ENCODE measurements at places on chromosomes 6 and 20.

GRCh38 chr6:21505574-21505990, 88.0 kb upstream of the SOX4 start:
- no peak for DNase-seq

GRCh38 chr6:125503181-125503580, 201.4 kb upstream of the HDDC2 start:
- no peak for DNase-seq

GRCh38 chr20:63162206-63162795, 53.6 kb downstream of the YTHDF1 start:
- no peak for DNase-seq

DNA sequence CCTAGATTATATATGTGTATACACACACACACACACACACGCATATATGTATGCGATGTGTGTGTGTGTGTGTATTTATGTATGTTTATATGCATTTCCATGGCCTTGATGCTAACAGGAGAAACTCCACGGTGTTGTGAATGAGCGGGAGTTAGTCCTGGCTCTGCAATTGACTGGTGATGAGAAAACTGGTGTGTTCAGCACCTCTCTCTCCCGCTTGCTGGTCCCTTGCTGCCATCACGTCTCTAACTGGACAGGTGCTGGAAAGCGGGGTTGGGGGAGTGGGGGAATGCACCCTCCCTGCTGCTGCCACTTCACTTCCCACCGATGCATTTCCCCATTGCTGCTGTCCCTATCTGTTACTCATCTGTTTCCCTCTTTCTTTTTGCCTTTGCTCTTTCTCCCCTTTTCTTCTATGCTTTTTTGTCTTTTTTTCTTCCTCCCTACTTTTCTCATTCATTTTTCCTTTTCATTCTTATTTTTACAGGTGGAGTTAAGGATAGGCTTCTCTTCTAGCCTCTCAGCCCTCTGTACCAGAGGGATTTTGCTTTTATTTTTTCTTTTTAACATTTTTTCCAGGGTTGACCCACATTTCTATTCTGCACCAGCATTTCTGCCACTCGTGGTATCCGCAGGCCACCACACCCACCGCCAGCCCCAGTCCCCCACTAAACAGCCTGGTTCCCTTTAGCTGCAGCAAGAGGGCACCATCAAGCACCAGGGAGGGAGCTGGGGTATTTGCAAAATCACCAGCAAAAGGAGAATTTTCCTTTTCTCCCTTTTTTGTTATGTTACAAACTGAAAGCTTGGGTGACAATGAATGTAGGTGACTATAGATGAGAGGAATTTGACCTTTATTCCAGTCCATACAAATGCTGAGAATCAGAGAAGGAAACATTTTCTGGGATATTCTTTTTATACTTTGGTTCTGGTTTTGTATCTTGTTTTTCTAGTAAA, 115.6 kb downstream of the TCP11 start:
- DNase-seq: no peak

- no peak for DNase-seq
Measured at GRCh38 chr20:61821735-61822134, 243.9 kb downstream of the TAF4 start.
